ENCODE measurements at places on chromosomes 5 and 9. TPM values are rescaled to one million over a fixed set of nuclear protein-coding genes. Genes with fewer than 3 reads are reported as not detected.

Gene TAS2R1
- not detected for total RNA-seq

Gene RMI1
- total RNA-seq = 29.3 TPM

Gene VCAN
- total RNA-seq = 0.33 TPM

Gene FAM120A
- 142 TPM for total RNA-seq

Gene SURF4
- 250 TPM for total RNA-seq

Gene GPR150
- 0.26 TPM for total RNA-seq

- H3K4me1 ChIP-seq = peaks cover 9% of the 10 kb centered on the region
- H3K27ac ChIP-seq = no peak overlapping the region
- no peak overlapping the region for H3K4me3 ChIP-seq
- no peaks in the 10 kb centered on the region for H3K36me3 ChIP-seq
- no peak for DNase-seq
- no peaks in the 10 kb centered on the region for H3K27me3 ChIP-seq
These were observed 93.7 kb downstream of the ARHGAP26 start for GRCh38 chr5:142863856-142864255.

DNA sequence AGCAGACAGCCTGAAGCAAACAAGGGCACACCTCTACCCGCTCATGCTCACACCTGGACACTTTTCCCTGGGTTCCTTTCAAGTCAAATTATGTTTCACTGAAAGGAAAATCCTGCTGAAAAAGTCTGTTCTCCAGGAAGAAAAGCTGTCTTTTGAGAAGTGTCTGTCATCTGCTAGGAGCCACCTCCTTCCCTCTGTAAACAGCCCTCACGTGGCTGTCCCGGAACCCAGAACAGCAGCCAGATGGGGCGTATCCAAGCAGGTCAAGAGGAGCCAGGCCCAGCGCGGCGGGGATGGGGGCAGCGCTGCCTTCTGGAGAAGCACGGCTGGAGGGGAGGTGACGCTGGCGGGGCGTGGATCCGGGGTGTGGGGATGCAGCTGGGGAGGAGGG is at the start of gene PNPLA7:
PNPLA7 (minus strand) TSS at position 172 of the 391 bp plus-strand sequence. CDS start 205 bp downstream, outside the sequence.
- no peaks in the 10 kb centered on the region for H3K27me3 ChIP-seq
- peak within 1 kb of the TSS; percentile 55 for H3K4me3 ChIP-seq
- H3K36me3 ChIP-seq = no peaks in the 10 kb centered on the region

- H3K27me3 ChIP-seq = no peaks in the 10 kb centered on the region
- peaks cover 11% of the 10 kb centered on the region for H3K36me3 ChIP-seq
- no peak overlapping the region for H3K4me3 ChIP-seq
- no peak overlapping the region for H3K27ac ChIP-seq
- peaks cover 8% of the 10 kb centered on the region for H3K4me1 ChIP-seq
These were observed 9.8 kb downstream of the VDAC1 start for GRCh38 chr5:133994990-133995333.

- no peaks in the 10 kb centered on the region for H3K27me3 ChIP-seq
- H3K4me3 ChIP-seq = no peak overlapping the region
- no peaks in the 10 kb centered on the region for H3K4me1 ChIP-seq
These were observed 119.8 kb downstream of the GABRG2 start for GRCh38 chr5:162187371-162187770.

DNA sequence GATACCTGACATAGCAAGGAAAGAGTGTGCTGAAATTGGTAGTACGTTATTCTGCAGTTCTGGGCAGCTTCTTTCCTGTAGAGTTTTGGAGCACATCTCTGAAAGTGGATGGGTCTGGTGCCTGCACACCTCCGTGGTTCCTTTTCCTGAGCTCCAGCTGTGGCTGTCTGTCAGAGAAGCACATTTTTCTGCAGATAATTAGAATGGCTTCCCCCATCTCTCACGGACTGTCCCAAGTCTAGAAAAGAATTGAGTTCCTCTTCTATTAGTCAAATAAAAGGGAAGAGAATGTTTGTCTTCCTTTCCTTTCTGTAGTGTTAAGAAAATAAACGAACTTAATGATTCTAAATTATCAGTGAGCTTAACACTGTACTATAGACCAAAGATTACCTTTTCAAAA is 55.7 kb downstream of the VCAN start:
- DNase-seq = no peak
- H3K27me3 ChIP-seq = no peaks in the 10 kb centered on the region
- no peaks in the 10 kb centered on the region for H3K4me1 ChIP-seq
- no peaks in the 10 kb centered on the region for H3K36me3 ChIP-seq
- H3K27ac ChIP-seq = no peak overlapping the region

GRCh38 chr5:174376726-174377373 is 331.3 kb downstream of the NSG2 start:
- H3K4me3 ChIP-seq = no peak overlapping the region
- H3K4me1 ChIP-seq = no peaks in the 10 kb centered on the region
- H3K27me3 ChIP-seq = no peaks in the 10 kb centered on the region
- H3K27ac ChIP-seq = no peak overlapping the region
- no peaks in the 10 kb centered on the region for H3K36me3 ChIP-seq

- H3K27me3 ChIP-seq = no peaks in the 10 kb centered on the region
- no peak for DNase-seq
- no peaks in the 10 kb centered on the region for H3K4me1 ChIP-seq
These were observed 244.4 kb downstream of the MAST4 start for GRCh38 chr5:66840511-66841013.

- peaks cover 12% of the 10 kb centered on the region for H3K4me1 ChIP-seq
- H3K4me3 ChIP-seq = no peak overlapping the region
- H3K36me3 ChIP-seq = no peaks in the 10 kb centered on the region
- no peak for DNase-seq
These were observed 51.6 kb downstream of the AHRR start for GRCh38 chr5:372996-373709.

- no peaks in the 10 kb centered on the region for H3K4me1 ChIP-seq
- H3K27me3 ChIP-seq = no peaks in the 10 kb centered on the region
- H3K4me3 ChIP-seq = no peak overlapping the region
- no peaks in the 10 kb centered on the region for H3K36me3 ChIP-seq
- no peak overlapping the region for H3K27ac ChIP-seq
These were observed 69.9 kb downstream of the PSAT1 start for GRCh38 chr9:78366827-78367226.

GRCh38 chr5:125032286-125032685 is 285.8 kb upstream of the ZNF608 start:
- no peak for DNase-seq
- H3K27ac ChIP-seq = no peak overlapping the region
- H3K4me1 ChIP-seq = no peaks in the 10 kb centered on the region
- no peaks in the 10 kb centered on the region for H3K27me3 ChIP-seq

GRCh38 chr9:107404736-107405135 is 84.8 kb downstream of the KLF4 start:
- DNase-seq = no peak
- no peak overlapping the region for H3K27ac ChIP-seq
- no peak overlapping the region for H3K4me3 ChIP-seq
- no peaks in the 10 kb centered on the region for H3K4me1 ChIP-seq
- H3K36me3 ChIP-seq = no peaks in the 10 kb centered on the region
- H3K27me3 ChIP-seq = no peaks in the 10 kb centered on the region
